ENCODE measurements at places on chromosomes 5 and 9. TPM values are rescaled to one million over a fixed set of nuclear protein-coding genes. Genes with fewer than 3 reads are reported as not detected.

SVEP1 gene
- 8.8 TPM for total RNA-seq

GRCh38 chr9:109156708-109157107 is 10.3 kb downstream of the FRRS1L start:
- no peaks in the 10 kb centered on the region for H3K36me3 ChIP-seq
- no peaks in the 10 kb centered on the region for H3K27me3 ChIP-seq
- H3K27ac ChIP-seq = no peak overlapping the region
- H3K4me3 ChIP-seq = no peak overlapping the region
- no peak for DNase-seq
- H3K4me1 ChIP-seq = no peaks in the 10 kb centered on the region

DNA sequence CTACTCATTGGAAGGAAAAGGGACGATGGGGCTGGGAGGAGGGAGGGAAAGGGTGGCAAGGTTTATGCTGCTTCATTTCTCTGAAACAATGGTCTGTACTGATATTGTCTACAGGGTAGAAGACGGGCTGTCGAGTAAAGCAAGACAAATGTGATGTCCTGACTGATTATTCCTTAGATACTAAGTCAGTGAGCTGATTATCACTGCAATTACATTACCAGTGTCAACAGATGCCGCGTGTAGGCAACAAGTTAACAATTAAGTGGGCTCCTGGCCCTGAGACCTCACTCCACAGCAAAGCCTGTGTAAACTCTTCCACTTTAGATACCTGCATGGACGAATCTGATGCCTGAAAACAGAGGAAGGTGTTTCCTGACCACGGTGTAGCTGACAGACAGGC is 602.8 kb downstream of the IRX1 start:
- H3K4me3 ChIP-seq = no peak overlapping the region
- no peaks in the 10 kb centered on the region for H3K36me3 ChIP-seq
- no peaks in the 10 kb centered on the region for H3K4me1 ChIP-seq

- H3K27me3 ChIP-seq = no peaks in the 10 kb centered on the region
- H3K27ac ChIP-seq = no peak overlapping the region
- H3K36me3 ChIP-seq = no peaks in the 10 kb centered on the region
Observed at GRCh38 chr9:125493881-125494652, 212.9 kb downstream of the MAPKAP1 start.

Measured in left ventricle myocardium inferior (tissue), 1 donor.